ENCODE measurements at places on chromosomes 16 and 17.

DNA sequence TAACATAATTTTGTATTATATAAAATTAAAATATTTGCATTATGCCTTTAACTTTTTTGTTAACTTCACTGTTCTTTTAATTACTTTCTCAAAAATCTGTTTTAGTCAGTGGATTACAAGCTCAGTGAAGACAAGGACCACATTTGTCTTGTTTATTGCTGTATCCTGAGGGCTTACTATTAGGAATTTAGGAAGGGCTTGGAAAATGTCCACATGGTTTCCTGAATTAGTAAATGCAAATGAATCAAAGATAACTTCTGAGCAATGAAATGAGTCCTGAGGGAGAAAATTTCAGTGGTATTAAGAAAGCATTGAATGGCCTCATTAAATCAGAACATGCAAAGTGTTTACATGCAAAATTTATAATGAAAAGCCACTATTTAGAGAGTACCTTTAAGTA, 1293.2 kb upstream of the GOT2 start:
- DNase-seq, result no peak

DNA sequence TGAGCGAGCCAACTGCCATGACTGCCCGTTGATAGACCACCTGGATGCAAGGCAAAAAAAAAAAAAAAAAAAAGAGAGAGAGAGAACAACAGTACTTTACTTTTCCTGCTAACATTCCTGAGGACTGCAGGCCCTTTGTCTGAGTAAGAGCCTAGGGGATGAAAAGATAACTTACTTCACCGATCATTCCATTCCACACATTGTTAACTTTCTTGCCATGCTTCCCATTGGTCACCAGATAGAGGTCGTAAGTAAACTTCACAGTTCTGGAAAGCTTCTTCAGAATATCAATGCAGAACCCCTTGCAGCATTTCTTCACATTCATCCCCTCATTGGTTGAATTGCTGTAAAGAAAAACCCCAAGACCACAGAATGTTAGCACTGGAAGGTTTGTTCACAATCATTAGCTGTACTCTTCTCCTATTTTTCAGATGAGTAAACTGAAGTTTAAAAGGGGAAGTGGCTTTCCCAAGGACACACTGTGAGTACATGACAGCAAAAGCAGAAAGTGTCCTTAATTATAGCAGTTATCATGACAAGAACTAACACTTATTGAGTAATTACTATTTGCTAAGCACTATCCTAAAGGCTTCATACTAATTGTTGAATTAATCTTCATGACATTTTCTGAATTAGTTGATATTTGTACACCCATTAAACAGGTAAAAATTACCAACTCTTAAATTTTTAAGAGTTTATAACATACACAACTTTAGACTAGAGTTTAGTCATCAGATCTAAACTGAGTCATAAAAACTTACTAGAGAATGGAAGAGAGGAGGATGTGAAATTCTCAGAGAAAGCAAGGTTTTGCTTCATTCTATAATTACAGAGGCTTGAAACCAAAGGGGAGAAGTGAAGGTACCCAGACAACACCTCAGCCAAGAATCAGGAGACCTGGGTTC, 341.2 kb downstream of the GRIN2A start:
- no peak for DNase-seq

DNA sequence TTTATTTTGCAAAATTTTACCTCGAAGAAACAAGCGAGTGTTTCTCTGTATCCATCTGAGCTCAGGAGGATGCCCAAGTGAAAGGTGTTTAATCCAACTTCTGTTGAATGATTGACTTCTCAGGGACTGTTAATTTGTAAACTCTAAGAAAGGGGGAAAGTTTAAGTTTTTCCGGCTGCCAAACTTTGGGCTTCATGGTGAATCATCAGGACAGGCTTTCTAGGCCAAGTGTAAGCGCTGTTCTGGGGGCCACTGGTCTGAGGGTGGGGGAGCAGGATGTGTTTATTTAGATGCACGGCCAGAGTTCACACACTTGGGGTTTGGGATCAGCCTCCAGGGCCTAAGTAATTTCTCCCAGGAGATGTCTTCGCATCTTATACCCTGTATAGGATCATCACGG, 110.4 kb downstream of the PITPNC1 start:
- no peak for DNase-seq

GRCh38 chr17:41773731-41774193, 12.7 kb downstream of the JUP start:
- no peak for DNase-seq

- no peak for DNase-seq
Measured at GRCh38 chr16:50320310-50320709, 48.5 kb downstream of the BRD7 start.

DNA sequence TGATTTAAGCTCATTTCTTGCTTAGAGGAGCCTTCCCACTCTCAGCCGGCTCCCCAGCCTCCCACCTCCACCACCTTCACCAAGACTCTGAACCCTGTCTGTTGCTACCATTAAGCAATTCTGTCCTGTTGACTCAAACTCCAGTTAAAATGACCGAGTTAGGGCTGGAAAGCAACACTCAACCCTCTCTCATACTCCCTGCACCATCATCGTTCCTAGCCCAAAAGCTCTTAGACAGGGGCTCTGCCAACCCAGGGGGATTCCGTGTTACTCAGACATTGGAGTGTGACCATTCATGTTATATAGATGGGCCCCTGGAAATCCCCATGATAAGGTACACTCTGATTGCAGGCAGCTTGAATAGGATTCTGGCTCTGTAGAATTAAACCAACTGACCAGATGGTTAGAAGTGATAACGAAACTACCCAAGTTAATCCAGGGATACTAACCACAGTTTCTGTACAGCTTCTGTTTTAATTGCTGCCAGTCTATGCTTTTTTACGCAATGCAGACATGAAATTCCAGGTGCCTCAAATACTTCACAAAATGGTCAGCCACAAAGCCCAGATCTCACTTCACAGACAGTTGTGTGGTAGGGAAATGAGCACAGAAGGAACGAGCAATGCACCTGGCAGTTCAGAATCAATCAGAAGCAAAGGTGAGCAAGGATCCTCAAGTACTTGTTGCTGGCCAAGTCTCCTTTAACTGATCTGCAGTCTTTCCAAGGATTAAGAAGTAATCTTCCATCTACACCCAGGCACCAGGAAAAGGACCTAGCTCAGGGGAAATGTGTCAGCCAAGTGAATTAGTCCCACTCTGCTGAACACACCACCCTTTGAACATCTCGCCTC, 2.1 kb downstream of the SSTR2 start:
- DNase-seq, result peak; percentile 55

- no peak for DNase-seq
Measured at GRCh38 chr16:4115949-4116318, 308 bp downstream of the ADCY9 start.

DNA sequence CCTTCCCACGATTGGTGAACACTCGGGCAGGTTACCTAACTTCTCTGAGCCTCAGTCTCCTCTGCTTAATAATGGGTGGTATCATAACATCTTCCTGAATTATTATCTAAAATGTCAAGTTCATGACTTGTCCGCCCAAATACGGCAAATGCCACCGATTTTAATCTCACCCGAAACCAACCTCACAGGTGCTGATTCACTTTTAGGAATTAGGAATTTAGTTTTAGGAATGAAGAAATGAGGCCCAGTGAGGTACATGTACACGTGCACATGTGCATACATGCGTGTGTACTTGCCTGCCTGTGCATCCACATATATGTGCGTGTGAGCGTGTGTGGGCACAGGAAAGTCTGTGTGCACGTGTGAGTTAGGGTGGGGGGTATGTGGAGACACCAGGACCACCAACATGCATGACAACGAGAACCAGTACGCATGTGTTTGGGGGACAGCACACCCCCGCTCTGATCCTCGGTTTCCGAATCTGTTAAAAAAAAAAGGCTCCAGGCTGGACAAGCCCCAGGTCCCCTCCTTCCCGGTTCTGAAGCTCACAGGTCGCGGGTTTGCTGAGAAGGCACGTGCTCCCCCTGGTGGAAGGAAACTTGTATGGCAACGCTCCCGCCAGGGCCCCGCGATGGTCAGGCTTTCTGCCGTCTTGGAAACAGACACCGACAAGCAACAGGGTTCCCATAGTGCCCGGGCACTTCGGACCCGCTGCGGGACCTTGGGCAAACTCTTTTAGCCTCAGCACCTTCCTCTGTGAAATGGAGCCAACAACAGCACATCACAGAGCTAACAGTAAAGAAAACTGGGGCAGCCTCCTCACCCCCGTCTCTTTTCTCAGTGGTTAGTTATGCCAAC, 219.2 kb downstream of the RBFOX3 start:
- DNase-seq, result peak; percentile 72

- DNase-seq, result peak; percentile 71
Measured at GRCh38 chr16:30615358-30616091, 5.3 kb upstream of the ZNF689 start.

DNA sequence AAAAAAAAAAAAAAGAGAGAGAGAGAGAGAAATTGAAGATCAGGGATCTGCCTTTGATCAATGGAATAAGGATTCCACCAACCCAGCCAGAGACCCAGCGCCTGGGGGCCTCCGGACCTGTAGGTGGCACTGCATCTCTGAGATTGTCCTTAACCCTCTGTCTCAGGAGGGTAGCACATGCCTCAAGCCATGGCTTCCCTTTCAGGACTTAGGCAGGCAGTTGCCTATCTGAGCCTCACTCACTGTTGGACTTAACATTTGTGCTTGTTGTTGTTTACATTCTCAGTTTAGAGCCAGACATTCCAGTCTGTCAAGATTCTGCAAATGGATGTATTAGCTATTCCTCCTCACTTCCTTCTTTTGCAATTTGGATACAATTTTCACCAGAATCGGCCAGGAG, 5.1 kb upstream of the SCNN1B start:
- DNase-seq, result peak; percentile 58

GRCh38 chr17:37043201-37043600, 94.4 kb downstream of the AATF start:
- DNase-seq, result no peak

DNA sequence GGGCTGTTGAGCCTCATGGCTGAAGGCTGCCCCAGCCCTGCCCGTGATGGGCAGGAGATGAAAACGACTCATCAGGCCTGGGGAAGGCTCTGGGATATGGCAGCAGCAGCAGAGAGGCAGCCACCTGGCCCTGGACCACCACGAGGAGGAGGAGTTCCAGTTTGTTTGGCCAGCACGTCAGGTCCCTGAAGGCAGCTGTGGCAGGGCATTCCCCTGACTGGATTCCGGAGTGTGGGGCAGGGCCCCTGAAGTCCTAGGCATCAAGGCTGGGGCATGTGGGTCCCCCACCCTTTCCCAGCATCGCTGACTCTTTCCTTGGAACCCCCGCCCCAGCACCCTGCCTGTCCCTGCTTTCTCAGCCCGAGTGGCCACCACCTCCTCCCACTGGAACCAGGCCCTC, 197.4 kb downstream of the ZNF423 start:
- no peak for DNase-seq

DNA sequence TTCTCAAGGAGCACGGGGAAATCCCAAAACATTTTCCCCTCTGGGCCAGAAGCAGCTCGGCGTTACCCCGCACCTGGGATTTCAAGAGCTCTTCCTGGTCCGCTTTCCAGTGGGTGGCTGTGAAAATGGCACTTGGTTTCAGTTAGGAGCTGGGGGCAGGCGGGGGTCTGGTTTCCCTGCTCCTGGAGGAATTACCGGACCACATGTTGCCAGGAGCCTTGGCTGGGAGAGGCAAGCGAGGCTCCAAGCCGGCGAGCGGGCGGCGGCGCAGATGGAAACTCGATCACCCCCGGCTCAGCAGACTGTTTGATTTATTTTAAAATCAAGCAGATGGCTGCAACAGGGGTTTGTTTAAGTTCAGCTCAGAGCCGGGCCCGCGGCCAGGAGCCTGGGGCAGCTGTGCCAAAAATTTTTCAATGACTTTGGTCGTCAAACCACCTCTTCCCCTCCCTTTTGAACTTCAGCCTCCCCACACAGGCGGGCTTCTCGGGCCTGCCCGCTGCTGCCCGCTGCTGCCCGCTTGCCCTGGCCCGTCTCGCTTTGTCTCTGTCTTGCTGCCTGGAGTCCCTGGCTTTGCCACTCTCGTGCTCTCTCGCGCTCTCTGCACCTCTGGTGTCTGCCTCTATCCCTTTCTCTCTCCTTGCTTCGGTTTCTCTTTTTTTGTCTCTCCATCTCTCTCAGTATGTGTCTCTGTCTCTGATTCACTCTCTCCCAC, 108.0 kb upstream of the CIBAR2 start:
- peak; percentile 76 for DNase-seq

DNA sequence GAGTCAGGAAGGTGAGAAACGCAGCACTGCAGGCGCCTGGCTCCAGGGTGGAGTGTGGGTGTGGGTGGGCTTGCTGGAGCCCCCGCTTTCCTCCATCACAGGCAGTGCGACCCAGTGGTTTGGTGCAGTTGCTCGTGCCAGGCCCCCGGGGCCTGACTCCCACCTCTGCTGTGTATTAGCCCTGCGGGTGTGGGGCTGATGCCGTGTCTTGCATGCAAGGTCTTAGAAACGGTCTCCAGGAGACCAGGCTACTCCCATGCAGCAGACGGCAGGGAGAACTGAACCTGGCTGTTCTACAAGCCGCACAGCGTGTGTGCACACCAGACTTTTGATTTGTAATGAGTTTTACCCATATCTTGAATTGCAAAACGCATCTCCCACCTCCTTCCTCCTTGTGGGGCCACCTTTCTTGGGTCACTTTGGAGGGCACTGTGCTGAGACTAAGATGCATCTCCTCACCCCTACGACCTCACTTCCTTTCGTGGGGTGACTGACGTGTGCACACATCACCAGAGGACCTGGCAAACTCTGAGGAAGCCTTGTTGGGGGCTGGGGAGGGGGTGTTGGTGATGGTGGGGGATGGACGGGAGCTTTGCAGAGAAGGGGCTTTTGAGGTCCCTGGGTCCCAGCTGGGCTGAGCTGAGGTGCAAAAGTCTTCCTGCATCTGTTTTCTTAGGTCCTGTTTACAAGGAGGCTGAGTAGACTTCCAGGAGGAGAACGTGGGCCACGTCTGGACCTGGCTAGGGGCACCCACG, 101.8 kb upstream of the TNRC6C start:
- no peak for DNase-seq

GRCh38 chr16:89101303-89102040, 7.8 kb downstream of the ACSF3 start:
- no peak for DNase-seq

- DNase-seq, result no peak
Measured at GRCh38 chr16:54320697-54321340, 34.2 kb upstream of the IRX3 start.

GRCh38 chr16:54174201-54174600, 112.4 kb downstream of the IRX3 start:
- DNase-seq, result no peak

GRCh38 chr17:75751676-75752404, 13.2 kb downstream of the GALK1 start:
- no peak for DNase-seq

- DNase-seq, result no peak
Measured at GRCh38 chr16:51723036-51723724, 572.1 kb upstream of the SALL1 start.

DNA sequence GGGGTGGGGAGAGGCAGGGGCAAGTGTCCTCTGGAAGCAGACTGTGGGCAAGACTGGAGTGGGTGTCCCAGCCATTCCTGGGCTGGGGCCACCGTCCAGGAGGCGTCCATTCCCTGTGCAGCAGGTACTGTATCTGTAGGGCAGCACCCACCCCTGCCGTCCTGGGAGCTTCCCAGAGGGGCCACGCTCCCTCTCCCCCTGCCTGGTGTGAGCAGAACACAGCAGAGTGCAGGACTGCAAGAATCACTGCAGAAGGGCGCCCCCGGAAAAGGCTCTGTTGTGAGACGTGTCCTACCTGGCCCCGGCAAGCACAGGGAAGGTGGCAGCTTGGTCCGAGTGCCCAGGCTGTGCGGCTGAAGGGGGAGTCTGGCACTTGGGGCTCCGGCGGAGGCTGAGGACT, 70.3 kb downstream of the KLHDC4 start:
- no peak for DNase-seq
